Foreskin fibroblast (primary cell): ENCODE measurements at places on chromosomes 4 and X.

- DNase-seq, result peak; percentile 54
These were observed 93.2 kb upstream of the FAM47B start for GRCh38 chrX:34849371-34849770.

DNA sequence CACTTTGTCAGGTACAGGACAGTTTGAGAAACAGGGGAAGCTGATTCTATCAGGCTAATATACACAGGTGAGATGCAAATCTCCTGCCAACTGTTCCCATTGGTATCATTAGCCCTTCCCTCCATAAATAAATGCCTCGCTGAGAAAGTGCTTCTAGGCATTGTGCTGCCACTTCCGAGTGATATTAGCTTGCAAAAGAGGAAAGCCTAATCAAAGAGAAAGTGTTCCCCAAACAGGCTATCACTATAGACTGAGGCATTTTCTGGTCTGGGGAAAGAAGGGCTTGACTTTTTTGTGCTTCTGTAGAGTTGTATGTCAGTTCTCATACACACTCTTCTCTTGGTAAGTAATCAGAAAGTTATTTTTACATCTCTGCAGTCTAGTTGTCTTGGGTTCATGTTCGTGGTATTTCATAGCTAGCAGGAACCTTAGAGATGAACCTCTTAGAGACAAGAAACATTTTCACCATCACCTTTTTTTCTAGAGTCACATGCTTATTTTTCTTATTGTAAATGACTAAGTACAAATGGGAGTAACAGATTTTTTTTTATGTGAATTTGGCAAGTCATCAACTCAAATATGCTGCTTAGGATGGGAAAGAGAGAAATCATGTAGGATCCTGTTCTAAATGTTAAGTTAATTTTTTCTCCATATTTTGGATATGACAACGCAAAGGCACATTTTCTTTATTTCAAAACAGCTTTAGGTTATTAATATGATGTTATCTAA lies 1009.8 kb downstream of the ADGRL3 start:
- DNase-seq, result no peak

GRCh38 chr4:749698-750666 lies 44.4 kb downstream of the PCGF3 start:
- DNase-seq, result no peak

- no peak for DNase-seq
These were observed 47.4 kb upstream of the KDR start for GRCh38 chr4:55172694-55173287.

DNA sequence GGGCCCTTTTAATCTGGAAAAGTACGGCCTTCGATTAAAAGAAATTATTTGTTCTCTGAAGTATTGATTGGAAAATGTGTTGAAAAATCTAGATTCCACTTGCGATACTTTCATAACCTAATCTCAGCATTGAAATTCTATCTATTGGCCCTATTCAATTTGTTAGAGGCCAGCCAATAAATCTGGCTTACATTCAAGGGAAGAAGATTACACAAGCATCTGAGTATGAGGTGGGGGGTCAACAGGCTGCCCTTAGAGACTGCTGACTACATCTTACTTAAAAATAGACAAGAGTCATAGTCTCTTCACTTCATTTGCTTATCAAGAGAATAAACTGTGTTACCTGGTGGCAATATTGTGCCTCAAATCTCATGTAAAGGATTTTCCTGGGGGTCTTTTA lies 248.0 kb upstream of the KCNIP4 start:
- DNase-seq, result no peak

DNA sequence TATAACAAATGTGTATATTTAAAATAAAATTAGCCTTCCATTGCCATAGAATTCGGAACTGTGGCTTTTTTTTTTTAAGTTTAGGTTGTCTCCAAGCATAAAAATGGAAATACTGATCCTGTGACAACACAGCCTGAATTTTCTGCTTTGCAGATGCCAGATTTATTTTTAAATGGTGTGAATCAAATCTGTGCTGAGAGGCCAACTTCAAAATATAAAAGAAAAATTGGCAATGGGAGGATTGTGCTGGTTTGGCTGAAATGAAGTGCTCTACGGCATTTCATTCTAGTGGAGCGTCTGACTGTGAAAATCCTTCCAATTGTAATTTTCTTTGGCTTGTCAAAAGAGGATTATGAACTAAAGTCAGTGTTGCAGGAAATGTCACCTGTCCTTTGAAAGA lies 580.3 kb upstream of the ZFP42 start:
- no peak for DNase-seq

GRCh38 chr4:47251348-47252135 lies 212.0 kb downstream of the COMMD8 start:
- no peak for DNase-seq

GRCh38 chr4:88743696-88744095 lies 46.1 kb upstream of the NAP1L5 start:
- peak; percentile 64 for DNase-seq

DNA sequence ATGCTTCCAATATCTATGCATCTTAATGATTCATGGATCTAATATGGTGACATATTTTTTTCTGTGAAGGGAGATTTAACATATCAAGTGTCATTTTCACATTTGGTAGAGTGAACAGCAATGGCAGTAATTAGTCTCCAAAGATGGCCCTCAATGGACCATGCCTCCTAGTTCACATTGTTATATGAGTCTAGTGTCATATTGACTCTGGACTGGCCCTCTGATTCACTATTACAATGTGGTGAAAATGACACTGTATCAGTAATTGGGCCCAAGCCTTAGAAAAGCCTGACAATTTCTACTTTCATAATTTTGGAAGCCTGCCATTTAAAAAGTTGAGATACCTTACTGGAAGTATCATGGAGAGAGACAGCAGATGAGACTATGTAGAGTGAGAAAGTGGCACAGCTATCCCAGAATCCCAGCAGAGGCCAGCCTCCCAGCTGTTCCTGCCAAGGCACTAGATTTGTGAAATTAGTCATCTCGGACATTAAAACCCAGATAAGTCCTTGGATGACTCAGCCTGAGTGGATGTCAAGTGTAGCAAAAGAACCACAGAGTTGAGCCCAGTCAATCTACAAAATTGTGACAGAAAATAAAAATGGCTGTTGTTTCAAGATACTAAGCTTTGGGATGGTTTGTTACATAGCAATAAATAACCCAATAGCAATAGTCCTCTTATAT lies 68.4 kb downstream of the ARHGEF38 start:
- peak; percentile 21 for DNase-seq

- no peak for DNase-seq
These were observed 66.5 kb downstream of the DMP1 start for GRCh38 chr4:87716371-87717265.

DNA sequence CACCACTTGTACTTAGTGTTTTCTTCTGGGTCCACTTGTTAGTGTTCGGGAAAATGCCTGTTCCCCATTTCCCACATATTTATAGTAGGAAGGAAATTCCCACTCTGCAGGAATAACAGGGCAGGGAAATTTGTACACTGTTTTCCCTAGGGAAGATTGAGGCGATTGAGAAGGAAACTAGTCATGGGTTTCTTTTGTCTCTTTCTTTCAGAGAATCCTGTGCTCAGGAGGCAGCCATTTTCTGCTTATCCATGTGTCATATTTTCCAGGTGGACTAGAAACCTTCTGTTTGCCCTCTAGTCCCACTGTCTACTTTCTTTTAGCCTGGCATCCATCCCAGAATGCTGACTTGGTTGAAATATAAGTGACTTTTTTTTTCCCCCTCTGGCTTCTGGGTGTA lies 299.1 kb upstream of the ANKRD50 start:
- peak; percentile 4 for DNase-seq

- no peak for DNase-seq
These were observed 33.9 kb downstream of the FBXW7 start for GRCh38 chr4:152501846-152502536.

DNA sequence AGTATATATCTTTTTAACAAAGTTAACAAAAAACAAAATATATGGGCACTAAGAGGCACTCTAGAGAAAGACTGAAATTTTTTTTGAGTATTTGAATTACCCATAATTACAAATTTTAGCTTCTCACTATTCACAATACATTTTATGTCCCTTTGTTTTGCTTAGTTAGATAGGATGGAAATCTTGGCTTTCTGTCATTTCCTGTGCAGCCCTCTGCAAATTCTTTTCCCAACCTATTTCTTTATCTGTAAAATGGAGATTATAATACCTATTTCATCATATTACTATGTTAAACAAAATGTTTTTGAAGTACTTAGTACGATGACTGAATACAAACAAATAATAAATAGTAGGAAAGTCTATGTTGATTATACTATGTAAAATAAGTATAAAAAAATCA lies 710.0 kb downstream of the CCSER1 start:
- no peak for DNase-seq

DNA sequence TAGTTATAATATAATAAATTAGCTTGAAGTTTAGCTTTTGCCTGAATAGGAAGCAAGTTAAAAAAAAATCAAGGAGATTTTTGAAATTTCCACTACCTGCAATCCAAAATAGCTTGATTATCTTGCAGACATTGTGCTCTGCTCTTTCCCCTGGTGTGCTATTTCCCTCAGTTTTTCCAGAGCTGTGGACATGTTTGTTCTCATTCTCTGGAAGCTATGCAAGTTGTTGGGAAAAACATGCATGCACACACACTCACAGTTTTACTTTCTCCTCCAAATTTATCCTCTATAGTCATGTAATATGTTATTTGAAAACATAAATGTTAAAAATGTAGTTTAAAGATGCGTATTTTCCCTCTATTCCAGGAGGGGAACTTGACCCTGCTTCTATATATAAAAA lies 225.8 kb upstream of the ARSJ start:
- no peak for DNase-seq

- no peak for DNase-seq
These were observed 328.5 kb upstream of the GALNTL6 start for GRCh38 chr4:171484681-171485080.

GRCh38 chrX:143081231-143081630 lies 55.5 kb downstream of the SPANXN4 start:
- no peak for DNase-seq

- no peak for DNase-seq
These were observed 199.5 kb upstream of the UGT8 start for GRCh38 chr4:114399105-114399504.

DNA sequence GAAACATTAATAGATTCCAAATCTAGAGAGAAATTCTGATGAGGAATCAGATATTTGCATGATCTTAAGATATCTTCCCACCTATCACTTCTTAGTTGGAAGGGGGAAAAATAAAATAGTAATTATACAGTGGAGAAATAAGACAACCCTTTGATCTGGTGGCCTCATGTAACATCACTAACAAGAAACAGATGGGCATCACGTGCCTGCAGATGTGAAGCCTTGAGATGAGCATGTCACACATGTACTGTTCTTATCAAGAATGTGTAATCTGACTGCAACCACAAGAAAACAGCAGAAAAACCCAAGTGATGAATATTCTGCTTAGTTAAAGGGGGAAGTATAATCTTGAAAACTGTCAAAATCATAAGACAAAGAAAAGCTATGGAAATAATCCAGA lies 31.4 kb upstream of the NKX6-1 start:
- DNase-seq, result peak; percentile 34

- DNase-seq, result peak; percentile 22
These were observed 325.7 kb downstream of the PCDH7 start for GRCh38 chr4:31045724-31046318.

DNA sequence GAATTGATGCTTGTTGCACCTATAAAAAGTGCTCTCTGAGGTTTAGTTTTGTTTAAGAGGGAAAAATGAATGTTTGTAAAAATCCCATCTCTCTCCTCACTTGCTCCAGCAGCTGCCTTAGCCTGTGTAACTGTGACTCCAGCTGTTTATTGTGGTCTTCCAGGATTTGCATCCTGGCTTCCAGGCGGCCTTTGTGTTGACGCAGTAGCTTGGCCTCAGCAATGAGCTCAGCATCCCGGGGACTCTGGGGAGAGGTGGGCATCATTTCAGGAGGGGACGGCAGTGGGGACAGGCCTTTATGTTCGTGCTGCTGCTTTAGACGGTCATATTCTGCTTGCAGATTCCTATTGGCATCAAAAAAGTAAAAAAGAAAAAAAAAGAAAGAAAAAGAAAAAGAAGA lies 75.3 kb upstream of the FTHL17 start:
- no peak for DNase-seq

- peak; percentile 1 for DNase-seq
These were observed 169.2 kb downstream of the GRIA2 start for GRCh38 chr4:157389741-157390140.

GRCh38 chr4:160414496-160414895 lies 1311.6 kb downstream of the RAPGEF2 start:
- DNase-seq, result no peak

DNA sequence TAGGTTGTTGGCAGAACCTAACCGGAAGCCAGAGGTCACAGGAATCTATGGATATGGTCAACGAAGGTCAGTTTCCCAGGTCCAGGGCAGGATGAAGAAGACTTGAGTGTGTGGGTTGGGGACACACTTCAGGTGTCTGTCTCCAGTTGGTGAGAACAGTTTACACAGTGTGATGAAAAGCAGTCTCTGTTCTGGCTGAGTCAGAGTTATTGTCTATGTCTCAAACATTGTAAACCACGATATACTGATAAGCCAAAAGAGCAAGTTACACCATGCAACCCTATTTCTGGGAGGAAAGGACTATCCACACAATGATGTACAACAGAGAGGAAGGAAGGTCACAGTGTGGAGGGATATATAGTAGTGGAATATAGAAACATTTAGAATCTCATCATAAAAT lies 187.1 kb upstream of the C1QTNF7 start:
- DNase-seq, result no peak

GRCh38 chr4:38954727-38955126 lies 77.5 kb downstream of the TMEM156 start:
- DNase-seq, result no peak

DNA sequence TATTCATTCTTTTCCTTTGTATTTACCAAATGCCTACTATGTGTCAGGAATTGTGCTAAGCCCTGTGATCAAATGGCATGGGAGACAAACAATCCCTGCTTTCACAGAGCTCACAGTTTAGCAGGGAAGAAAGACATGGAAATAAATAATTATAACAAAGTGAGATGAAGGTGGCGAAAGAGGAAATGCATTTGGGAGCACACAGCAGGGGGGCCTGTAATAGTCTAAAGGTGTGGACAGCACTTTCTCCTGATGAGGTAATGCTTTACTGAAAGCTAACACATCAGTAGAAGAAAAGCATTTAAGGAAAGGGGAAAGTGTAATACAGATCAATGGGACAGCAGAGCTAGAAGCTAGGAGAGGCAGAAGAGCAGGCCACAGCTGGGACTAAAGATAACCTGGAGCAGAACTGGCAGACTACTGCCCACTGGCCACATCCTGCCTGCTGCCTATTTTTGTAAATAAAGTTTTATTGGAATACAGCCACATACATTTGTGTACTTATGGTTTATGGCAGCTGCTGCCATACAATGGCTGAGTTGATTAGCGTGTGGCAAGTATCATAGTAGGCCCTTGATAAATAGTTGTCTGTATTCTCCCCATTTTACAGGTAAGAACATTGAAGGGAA lies 67.1 kb upstream of the TAPT1 start:
- DNase-seq, result no peak

- peak; percentile 70 for DNase-seq
These were observed 6.7 kb downstream of the MYL5 start for GRCh38 chr4:680928-681645.

- DNase-seq, result peak; percentile 65
These were observed 19.8 kb downstream of the BEX3 start for GRCh38 chrX:103396186-103396585.

- DNase-seq, result peak; percentile 34
These were observed 492.9 kb downstream of the SPRY1 start for GRCh38 chr4:123889507-123889906.

- DNase-seq, result no peak
These were observed 1086.7 kb downstream of the STIM2 start for GRCh38 chr4:27947302-27947701.
